NCI-H1930 (cell line): ENCODE measurements at places on chromosomes 1 and 21.

DNA sequence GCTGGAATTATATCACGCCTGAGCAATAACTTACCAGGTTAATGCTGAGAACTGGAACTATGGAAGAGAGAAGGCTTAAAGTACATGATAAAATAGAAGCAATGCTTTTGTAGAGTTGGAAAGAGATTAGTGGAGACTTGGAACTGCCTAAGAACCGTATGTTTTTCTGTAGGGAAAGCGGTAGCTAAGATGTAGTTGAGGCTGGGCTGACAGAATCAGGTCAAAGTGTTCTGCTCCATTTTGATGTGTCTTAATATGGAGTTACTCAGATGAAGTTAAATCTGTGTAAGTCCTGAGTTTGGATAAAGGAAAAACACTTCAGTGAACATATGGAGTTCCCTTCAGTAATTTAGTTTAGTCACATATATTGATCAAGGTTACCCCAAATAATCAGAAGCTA, 860.9 kb upstream of the CXADR start:
- DNase-seq: no peak

DNA sequence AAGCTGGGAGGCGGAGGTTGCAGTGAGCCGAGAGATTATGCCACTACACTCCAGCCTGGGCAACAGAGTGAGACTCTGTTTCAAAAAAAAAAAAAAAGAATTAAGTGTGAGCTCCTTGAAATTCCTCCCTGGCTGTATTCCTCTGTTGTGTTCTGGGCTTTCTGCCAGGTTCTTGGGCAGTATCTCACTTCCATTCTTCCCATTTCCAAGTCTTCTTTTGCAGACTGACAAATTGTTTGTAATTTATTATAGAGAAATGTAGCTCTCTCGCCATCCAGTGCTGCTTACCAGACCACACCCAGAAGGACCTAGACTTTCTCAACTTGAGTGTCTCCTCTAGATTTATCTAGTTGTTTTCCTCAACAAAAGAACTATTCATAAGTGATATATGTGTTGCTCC, 105.0 kb upstream of the ADGRL2 start:
- DNase-seq: no peak

DNA sequence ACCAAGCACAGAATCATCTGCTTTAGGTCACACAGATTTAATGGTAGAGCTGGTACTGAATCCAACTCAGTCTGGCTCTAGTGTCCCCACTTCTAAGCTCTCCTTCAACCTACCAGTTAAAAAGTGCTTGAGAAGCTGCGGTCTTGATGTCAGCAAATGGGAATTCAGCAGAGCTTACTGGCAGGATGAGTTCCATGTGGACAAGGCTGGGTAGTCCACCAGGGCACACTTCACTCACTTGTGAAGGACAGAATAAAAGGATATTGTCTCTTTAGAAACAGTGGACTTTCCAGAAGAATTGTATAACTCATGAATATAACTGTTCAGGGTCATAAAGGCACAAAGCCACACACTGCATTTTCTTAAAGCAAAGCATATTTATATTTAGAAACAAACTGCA, 35.1 kb upstream of the GUCA2B start:
- DNase-seq: no peak

DNA sequence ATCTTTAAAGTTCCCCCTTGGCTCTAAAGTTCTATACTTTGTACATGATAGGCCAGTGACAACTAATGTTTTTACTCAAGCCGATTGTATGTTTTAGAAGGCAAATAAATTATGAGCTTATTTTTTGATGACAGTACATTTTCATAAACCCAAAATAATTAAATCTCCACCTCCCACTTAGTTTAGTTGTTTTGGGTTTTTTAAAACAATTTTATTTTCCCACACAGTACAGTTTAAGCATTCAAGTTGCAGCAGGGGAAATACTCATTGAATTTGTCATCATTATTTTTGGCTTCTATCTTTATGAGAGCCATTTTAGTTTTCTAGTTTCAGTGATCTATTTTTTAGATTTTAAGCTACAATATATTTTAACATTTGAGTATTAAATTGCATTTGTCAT, 93.6 kb downstream of the OLFML2B start:
- no peak for DNase-seq

DNA sequence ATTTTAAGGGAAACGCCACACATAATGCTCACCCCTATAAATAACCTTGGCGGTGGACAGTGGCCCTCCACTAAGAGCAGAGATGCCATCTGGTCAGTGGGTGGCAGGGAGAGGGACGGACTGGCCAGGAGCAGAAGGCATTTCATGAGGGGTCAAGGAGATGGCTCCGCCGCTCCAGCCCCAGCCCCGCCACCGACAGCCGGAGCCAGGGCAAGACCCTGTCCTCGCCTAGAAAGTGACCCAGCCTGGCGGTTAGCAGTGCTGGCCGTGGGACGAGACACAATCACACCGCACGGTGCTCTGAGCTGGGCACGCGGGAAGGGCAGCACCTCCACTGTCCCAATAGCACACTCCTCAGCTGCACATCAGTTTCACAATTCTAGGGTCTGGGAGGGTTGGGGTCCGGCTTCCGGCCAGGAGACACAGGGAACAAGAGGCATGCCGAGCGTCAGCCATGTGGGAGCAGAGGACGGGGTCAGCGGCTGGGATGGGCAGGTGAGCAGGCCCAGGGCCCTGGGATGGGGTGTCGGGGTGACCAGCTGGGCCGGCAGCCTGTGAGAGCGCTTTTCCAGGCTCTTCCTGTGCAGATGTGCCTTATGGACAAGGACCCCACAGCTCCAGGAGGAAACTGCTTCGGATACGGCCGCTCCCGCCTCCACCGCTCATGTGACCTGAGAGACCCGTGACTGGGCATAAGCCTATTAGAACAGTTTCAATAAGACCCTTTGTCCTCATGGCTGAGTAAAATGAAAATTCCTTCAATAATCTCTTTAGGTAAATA, 5.7 kb downstream of the SLC19A1 start:
- no peak for DNase-seq

DNA sequence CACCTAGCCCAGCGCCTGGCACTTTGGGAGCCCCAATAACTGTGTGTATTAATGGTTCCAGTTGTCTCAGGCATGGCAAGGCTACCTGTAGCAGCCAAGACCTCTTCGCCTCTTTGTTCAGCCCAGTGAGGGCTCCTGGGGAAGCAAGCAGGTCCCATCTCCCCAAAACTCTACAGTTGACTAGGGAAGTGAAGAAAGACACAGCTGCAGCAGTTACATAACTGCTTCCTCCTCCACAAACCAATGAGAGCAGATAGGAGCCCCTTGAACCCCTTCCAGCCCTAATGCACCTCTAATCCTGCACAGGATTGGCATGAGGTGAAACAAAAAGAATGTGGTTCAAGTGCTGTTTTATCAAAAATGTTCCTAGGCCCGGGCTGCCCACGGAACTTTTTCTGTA, 100.5 kb downstream of the SYF2 start:
- no peak for DNase-seq

GRCh38 chr1:92327794-92328193, 28.9 kb downstream of the RPAP2 start:
- no peak for DNase-seq

- no peak for DNase-seq
Observed at GRCh38 chr1:114075546-114076242, 78.0 kb downstream of the SYT6 start.

DNA sequence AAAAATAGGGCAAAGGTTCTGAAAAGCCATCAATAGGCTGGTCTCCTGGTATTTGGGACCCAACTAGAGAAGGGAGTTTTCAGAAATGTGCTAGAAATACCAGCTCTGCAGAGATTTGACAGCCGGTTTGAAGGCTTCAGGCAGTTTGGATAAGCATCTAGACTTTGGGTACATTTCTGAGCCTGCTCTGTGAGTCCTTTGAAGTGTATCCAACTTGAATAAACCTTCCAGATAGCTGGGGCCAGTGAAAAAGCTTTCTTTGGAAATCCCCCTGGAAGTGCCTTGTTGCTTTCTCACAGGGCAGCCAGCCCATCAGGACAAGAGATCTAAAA, 6.4 kb upstream of the PEF1 start:
- no peak for DNase-seq

- no peak for DNase-seq
Observed at GRCh38 chr1:222736972-222737371, at the start of gene FAM177B. Gene FAM177B, plus strand, starts transcription at chr1:222737202. Its CDS starts 9,344 bp downstream, at chr1:222746546.

GRCh38 chr1:117860896-117861610, 68.4 kb downstream of the GDAP2 start:
- no peak for DNase-seq

DNA sequence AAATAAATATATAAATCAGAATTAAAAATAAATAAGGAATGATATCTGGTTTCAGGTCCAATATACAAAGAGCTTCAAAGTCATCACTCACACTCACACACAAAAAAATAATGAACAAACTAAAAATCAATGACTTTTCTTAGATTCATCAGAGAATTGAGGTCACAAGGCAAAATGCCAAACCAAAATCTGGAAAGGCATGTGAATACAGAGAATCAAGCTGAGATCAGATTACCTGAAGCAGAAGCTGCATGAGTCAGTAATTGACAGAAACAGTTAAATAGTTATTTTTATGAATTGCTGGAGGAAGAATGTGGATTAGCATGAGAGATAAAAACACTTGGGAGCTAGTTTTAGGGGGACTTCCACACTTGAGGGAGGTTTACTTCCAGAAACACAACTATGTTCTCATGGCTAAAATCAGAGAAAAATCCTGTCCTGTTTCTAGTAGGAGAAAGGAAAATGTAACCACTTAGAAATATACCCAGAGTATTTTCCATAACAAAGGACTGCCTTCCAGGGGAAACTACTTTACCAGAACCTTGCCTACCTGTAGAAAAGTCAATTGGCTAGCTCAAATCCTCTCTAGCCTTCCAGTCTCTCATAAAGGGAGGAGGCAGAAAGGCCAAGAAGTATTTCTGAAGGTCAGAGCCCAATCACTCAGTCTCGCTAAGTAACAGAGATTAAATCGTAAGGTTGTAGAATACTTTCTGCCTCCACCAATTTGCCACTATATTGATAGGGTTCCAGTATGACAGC, 536.6 kb upstream of the NR5A2 start:
- no peak for DNase-seq

GRCh38 chr1:3501856-3502640, 47.6 kb downstream of the ARHGEF16 start:
- no peak for DNase-seq

DNA sequence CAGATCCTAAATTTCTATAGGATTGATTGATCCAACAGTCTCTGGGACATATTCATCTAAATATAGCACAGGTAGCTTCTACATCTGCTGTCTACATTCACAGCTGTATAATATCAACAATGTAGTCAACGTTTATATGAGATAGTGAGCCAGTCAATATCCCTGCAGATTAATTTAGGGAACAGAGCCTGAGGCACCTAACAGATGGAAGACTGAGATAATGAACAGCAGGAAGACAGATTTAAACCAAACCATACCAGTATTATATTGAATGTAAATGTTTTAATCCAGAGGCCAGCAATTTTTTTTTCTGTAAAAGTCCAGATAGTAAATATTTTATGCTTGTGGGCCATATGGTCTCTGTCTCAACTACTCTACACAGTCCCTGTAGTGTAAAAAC, 2072.4 kb downstream of the MRPL39 start:
- DNase-seq: no peak

DNA sequence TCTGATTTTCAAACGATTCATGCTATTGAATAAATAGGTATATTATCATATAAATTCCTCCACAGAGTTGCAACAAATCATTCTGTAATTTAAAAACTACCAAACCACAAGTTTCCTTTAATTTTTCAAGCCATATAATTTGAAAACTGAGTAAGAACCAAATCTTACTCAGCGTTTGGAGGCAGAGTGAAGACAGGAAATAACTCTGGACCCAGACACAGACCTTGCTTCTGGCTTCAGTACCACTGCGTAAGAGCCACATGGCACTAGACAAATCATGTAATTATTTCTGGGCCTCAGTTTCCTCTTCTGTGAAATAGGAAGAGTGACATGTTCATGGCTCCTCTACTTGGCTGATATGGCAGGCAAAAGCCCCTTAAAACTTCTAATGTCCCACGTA, 82.4 kb downstream of the SMYD2 start:
- DNase-seq: no peak

- no peak for DNase-seq
Observed at GRCh38 chr1:109892561-109893368, 17.9 kb upstream of the CSF1 start.

DNA sequence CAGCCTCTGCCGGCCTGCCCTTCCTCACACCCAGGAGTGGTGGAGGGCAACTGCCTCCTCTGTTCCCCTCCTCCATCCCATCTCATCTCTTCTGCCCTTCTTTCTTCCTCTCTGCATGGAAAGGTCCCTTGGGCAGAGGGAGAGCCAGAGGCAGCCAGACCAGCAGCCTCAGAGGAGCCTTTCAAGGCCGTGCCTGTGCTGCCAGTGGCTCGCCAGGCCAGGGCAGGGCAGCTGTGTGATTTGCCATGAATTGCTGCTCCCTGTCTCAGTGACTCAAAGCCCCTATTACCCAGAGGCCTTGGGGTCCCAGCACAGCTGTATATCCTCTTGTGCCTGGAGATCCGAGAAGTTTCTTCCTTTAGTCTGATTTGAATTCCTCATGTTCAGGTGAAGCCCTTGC, 21.9 kb downstream of the TMCC2 start:
- no peak for DNase-seq

- DNase-seq: no peak
Observed at GRCh38 chr1:22920734-22921451, 51.8 kb downstream of the LACTBL1 start.

DNA sequence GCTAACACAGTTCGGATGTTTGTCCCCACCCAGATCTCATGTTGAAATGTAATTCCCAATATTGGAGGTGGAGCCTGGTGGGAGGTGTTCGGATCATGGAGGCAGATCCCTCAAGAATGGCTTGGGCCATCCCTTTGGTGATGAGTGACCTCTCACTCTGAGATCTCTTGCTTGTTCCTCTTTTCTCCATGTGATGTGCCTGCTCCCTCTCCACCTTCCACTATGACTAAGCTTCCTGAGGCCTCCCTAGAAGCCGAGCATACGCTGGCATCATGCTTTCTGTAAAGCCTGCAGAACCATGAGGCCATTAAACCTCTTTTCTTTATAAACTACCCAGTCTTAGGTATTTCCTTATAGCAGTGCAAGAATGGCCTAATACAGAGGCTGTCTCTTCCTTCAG, 8.1 kb upstream of the PLA2G5 start:
- DNase-seq: no peak

- DNase-seq: no peak
Observed at GRCh38 chr21:25571726-25572121, 35.6 kb downstream of the MRPL39 start.

DNA sequence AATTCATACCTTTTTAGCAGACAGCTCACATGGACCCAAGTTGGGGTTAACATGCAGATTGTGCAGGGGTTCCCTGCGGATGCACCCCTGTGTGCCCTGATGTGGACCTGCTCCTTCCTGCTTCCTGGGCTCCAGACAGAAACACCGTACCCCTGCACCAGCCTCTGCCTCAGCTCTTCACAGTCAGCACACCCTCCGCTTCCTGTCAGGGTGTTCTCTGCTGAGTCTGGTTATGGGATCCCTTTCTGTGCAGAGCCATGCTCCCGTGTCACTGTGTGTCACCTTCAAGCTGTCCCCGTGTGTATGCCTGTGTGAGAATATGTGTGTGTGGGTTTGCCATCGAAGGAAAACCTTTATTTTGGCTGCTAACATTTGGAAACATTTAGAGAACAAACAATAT, 48.7 kb upstream of the KCNJ15 start:
- no peak for DNase-seq

GRCh38 chr1:86069757-86070145, 86.8 kb downstream of the COL24A1 start:
- no peak for DNase-seq
